Esophagus mucosa (tissue), 1 donor: ENCODE measurements at places on chromosomes 1 and 21. TPM values are rescaled to one million over a fixed set of nuclear protein-coding genes. Genes with fewer than 3 reads are reported as not detected.

The RGS4 gene
- total RNA-seq, result 0.16 TPM

The CCDC30 gene
- total RNA-seq, result 0.56 TPM

DNA sequence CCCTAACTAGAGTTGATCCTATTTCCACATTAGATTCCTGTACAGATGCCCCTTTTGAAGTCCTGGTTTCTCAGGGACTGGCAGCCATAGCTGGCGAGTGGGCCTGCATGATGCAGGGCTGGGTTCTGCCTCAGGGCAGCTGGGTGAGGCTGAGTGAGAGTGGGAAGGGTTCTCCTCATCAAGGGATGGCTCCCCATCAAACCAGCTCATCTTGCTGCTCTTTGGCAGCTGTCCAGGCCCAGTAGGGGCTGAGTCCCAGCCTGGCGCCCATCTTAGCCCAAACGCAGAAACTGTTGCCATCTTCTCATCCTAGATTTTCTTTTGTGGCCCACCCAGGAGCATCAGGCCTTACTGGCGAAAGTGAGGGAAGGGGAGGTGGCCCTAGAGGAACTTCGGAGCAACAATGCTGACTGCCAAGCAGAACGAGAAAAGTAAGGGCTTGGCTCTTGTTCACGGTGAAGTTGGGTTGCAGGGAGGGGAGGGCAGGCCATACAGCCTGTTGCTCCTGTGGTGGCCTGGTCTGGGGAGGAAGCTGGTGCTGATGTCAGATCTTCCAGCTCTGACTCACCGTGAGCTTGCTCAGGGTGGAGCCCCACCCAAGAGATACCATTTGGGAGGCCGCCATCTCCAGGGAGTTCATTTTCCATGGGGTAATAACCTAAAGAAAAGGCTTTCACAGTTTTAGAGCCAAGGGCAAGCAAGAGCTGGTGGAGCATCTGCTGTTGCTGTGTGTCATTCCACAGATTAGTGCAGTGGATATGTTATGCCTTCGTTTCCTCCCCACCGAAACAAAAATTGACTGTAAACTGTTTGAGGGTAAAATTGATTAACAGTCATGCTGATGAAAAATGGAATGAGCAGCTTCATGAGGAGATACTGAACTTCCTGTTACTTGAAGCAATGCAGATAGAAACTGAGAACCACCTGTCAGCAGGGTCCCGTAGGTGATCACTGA, 34.7 kb downstream of the TUFT1 start:
- ATAC-seq, result peak; percentile 94

GRCh38 chr1:151891512-151891911, 17.8 kb downstream of the THEM4 start:
- ATAC-seq, result no peak

GRCh38 chr1:32334274-32334861, 1.7 kb downstream of the MARCKSL1 start:
- ATAC-seq, result no peak

- ATAC-seq, result no peak
These were observed 8.9 kb downstream of the OR2T11 start for GRCh38 chr1:248625971-248626370.

- ATAC-seq, result no peak
These were observed 3.0 kb downstream of the OLFML3 start for GRCh38 chr1:113981962-113982931.

DNA sequence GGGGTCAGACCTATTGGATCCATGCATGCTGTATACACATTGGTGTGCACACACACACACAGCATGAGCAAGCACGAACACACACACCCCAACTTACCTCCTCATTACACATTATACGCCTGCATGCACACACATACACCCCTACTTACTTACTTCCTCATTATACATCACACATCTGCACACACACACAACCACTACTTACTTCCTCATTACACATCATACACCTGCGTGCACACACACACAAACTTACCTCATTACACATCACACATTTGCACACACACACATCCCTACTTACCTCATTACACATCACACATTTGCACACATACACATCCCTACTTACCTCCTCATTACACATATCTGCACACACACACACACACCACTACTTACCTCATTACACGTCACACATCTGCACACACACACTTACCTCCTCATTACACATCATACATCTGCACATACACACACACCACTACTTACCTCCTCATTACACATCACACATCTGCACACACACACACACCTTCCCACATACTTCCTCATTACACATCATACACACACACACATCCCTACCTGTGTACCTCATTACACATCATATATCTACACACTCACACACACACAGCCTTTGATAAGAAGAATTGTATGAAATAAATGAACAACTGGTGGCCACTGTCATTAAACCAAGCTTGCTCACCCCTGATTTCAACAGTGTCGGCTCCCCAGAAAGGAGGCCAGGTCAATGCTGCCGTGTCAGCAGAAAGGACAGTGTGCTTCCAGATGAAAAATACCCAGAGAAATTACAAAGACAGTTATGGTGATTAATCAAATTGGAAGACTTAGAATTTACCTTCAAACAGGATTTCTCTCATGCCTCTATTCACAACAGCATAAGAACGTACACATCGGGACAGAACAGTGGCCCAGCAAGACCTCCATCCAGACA, 117.8 kb downstream of the SETD4 start:
- ATAC-seq, result peak; percentile 24

GRCh38 chr1:5410652-5411051, 581.6 kb downstream of the NPHP4 start:
- peak; percentile 81 for ATAC-seq

GRCh38 chr1:168135921-168136708, 615 bp downstream of the GPR161 start:
- ATAC-seq, result peak; percentile 72
